ENCODE measurements at places on chromosomes 6 and 20. TPM values are rescaled to one million over a fixed set of nuclear protein-coding genes. Genes with fewer than 3 reads are reported as not detected.

Gene IRAK1BP1
- total RNA-seq, result 7.8 TPM

DNA sequence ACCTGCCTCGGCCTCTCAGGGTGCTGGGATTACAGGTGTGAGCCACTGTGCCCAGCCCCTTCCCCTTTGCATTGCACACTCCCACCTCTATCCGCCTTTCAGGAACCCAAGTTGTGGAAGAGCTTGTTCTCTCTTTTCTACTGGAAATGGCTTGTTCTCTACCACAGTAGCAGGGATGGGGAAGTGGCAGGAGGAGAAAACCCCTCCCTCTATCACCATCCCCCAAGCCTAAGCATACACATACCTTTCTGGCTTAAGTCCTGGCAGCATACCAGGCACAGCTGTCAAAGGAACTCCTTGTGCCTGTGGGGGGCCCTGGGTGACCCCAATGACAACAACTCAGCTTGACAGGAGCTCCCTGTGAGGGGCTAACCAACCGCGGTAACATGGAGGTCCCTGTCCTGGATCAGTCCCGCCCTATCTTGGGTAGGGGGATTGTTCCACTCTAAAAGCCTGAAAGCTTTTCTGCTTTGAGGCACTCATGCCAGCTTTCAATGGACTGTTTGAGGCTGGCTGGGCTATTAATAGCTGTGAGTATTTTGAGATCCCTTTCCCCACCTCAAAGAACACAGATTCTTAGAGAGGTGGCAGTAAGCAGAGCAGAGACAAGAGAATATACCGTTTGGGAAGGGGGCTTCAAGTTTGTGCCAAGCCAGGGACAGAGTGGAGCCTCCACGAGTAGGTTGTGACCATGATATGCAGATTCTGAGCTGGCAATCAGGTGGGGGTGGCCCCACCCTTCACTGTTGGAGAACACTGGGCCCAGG lies 2.3 kb downstream of the KLHDC3 start:
- DNase-seq, result no peak

DNA sequence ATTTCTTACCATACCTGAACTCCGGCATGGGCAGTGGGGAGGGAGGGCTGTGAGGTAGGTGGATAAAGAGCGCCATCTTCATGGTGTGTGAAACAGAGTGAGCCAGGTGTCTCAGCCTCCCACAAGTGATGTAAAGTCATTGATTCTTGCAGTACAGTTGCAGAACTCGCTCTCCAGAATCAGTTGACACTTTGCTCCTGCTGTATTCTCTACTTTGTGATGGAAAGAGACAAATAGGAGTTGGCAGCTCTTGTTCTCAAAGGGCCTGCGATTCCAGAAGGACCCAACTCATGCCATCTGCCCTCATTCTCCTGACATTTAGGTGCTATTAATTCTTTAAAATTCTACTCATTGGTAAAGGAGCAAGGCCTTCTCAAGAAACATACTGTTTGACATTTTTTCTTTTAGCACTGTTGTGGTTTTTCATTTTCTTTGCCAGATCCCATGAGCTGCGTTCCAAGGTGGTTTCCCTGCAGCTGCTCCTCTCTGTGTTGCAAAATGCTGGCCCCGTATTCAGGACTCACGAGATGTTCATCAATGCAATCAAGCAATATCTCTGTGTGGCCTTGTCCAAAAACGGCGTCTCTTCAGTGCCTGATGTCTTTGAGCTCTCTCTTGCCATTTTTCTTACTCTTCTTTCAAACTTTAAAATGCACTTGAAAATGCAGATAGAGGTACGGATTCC lies 49.3 kb downstream of the ARFGEF2 start:
- no peak for DNase-seq

DNA sequence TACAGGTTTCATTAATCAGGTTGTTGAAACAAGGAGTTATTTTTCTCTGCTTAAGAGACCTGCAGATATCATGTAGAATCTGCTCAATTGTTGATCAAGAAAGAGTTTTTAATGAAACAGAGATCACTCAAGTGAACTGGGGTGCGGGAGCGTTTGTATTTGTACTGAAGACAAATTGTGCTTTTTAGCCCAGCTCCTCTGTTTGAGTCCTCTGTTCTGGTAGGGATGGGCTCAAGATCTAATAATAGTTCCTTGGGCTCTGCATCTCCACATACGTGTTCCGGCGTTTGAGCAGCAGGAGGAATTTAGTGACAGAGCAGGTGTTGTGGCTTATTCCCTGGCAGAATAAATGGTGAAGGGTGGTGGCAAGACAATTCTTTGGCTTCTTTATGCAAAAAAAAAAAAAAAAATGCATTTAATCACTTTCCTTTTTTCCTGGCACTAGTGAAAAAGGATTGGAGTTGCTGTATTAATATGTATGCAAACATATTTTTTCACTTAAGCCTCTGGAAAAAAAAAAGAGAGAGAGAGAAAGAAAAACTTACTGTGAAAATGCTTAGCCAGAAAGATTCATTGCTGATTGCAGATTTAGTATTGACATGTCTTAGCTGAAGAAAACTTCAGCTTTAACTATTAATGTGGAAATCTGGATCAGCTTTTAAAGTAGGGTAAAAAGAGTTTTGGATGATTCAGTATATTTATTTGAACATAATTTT lies 4.0 kb downstream of the CITED2 start:
- no peak for DNase-seq

DNA sequence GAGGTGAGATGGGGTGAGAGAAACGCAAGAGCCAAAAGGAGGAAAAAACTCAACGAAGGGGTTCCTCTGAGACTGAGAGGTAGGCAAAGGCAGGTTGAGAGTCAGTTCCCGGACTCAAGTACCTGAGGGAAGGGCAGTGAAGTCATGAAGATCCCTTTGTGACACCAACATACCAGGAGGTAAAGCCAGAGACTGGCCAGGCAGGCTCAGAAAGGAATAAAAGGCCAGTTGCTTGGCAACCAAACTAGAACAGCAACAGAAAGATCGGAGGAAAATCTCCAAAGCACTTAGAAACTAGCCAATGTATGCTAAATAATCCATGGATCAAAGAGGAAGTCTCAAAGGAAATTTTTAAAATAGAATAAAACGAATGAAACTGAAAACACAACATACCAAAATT lies 209.8 kb upstream of the PROKR2 start:
- DNase-seq, result no peak

DNA sequence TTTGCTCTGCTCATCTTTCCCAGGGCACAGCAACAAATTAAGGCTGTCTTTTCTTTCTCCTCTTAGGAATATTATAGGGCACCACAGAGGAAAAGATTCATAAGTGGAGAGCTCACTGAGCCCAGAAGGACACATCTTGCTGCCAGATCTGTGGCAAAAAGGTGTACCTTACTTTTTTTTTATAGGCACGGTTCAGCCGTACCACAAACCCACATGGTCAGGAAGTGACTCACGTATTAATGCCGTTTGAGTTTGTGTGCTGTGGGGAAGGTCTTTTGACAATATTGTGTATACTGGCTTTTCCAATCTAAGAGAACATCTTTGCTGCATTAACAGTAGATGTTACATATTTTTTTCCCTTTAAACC lies 28.4 kb downstream of the PAQR8 start:
- DNase-seq, result no peak

GRCh38 chr6:141580988-141581552 lies 551.7 kb upstream of the GJE1 start:
- DNase-seq, result no peak

- DNase-seq, result no peak
Observed at GRCh38 chr6:151002491-151002935, 137.0 kb downstream of the MTHFD1L start.

GRCh38 chr6:85419046-85419759 lies 30.7 kb upstream of the NT5E start:
- DNase-seq, result no peak

DNA sequence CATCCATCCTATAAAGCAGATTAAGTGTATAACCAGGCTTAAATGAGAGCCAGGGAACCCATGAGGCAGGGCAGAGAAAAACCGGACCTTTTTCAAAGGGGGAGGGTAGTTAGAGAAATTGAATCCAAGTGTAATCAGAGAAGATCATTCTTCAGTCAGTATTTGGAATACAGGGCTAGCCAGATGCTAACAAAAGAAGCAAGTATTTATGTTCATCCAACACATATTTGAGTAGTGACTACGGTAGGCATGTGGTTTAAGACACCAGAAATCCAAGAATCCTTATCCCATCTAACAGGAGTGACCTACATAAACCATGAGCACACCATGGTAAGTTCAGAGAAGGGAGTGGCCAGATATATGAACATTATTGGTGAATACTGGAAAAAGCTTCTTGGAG lies 46.8 kb upstream of the FAM83C start:
- DNase-seq, result no peak

Gene PMEPA1
- 40.7 TPM for total RNA-seq

DNA sequence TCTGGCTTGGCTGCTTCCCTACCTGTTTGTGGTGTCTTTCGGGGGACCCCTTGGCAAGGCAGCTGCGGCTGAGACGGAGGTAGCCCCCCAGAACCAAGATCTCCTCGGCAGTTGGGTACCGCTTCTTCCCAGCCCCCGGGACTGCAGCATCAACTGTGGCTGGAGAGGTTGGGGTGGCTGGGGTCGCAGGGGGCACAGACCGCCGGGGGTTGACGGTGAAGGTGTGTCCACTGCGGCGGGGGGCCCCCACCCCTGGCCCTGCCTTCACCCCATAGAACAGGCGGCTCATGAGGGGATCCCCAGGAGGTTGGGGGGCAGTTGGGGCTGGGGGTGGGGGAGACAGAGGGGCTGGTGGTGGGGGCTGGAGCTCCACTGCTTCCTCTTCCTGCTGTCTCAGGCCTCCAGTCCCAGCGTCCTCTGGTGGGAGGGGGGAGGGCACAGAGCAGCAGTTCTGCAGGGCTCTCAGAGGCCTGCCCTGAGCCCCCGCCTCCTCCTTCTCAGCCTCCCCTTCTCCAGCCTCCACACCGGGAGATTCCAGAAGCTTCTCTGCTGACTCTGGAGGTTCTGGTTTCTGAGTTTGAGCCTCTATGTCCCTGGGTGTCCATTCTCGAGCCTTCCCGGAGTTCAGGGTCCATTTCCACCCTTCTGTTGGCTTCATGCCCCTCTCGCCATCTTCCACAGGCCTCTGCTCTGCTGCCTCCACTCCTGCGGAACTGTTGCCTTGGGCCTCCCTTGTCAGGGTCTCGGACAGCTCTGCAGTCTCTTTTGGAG lies 1.9 kb downstream of the PPP1R18 start:
- DNase-seq, result no peak

Gene VGLL2
- total RNA-seq, result not detected

GRCh38 chr6:158131926-158132325 lies 36.1 kb downstream of the SERAC1 start:
- DNase-seq, result no peak

- no peak for DNase-seq
Observed at GRCh38 chr6:39333644-39334438, 11.3 kb upstream of the KCNK16 start.

Gene FAM209B
- total RNA-seq, result 0.36 TPM

- no peak for DNase-seq
Observed at GRCh38 chr6:142210606-142211005, 63.5 kb downstream of the VTA1 start.
